ENCODE measurements at places on chromosomes 6 and 20. TPM values are rescaled to one million over a fixed set of nuclear protein-coding genes. Genes with fewer than 3 reads are reported as not detected.

ACTL10 gene
- total RNA-seq, result 1.4 TPM

PRRT1 gene
- under 0.01 TPM for total RNA-seq

AKAP7 gene
- 1.3 TPM for total RNA-seq

VNN1 gene
- total RNA-seq, result under 0.01 TPM

LST1 gene
- not detected for total RNA-seq

TNF gene
- total RNA-seq, result not detected
